ENCODE measurements at places on chromosomes 4 and X.

- DNase-seq: no peak
These were observed 72.1 kb downstream of the GPR82 start for GRCh38 chrX:41796046-41796445.

- DNase-seq: no peak
These were observed 69.4 kb downstream of the EFHC2 start for GRCh38 chrX:44274096-44274495.

DNA sequence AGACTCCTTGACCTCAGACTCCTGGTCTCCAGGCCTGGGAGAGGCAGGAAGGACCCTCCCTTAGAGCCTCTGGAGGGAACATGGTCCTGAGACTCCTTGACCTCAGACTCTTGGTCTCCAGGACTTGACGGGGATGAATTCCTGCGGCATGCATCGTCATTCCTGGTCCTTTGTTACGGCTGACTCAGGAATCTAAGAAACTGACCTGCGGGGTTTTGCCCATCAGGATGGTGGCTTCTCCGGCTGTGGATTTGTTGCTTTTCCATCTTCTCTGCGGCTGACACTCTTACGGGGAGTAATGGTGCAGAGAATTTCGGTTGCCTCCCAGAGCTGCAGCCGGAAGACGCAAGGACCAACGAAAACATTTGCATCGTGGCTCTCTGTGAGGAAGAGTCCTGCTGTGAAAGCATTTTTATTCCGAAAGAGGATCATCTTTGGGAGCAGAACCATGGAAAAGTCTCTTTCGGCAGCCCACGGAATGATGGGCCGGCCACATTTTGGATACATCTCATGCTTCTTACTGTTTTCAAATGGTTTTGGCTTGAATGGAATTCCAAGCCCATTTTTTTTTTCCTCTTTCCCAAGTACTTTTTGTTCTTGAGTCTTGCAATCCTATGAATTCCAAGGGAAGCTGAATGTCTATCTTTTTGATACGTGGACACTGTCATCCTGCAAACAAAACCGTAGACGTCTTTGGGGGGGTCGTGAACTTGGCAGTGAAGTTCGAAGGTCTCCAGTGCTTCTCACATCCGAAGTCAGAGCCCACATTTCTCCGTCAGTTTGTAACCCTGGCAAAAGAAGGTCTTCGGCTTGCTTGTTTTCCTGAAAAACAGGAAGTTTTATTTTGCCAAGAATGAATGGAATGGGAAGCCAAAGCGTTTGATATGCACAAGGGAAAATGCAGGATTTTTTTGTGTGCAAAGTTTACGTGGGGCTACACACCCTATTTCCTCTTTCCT is 36.5 kb downstream of the SHOX start:
- no peak for DNase-seq

- DNase-seq: no peak
These were observed 28.5 kb upstream of the COX18 start for GRCh38 chr4:73098016-73098415.

GRCh38 chr4:144350706-144351105 is 210.2 kb upstream of the GYPA start:
- DNase-seq: no peak

DNA sequence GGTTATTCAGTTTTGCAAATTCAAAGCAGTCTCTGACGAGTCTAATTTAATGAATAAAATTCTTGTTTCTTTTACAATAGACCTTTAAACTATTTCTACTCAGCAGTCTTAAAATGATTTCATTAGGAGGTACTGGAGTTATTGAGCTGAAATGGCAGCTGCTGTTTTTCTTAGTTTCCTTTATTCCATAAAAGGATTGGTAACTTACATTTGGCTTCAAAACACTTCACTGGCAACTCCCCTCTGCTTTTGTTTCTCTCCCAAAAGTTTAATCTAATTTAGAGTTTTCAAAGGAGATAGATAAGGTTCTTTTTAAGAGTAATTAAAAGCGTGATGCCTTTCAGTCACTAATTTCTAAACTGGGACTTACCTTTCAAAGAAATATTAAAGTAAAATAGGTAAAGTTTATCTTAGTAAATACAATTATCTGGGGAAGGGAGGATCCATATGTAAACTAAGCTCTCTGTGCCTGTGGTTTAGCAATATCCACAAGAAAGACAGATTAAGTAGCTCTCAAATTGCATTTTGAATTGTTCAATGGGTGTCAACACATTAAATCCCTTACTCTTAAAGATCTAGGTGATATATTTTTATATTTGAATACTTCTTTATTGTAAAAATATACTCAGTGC is 17.1 kb upstream of the PCDH10 start:
- DNase-seq: no peak

GRCh38 chrX:72042852-72043248 is 88.9 kb downstream of the RTL5 start:
- no peak for DNase-seq

DNA sequence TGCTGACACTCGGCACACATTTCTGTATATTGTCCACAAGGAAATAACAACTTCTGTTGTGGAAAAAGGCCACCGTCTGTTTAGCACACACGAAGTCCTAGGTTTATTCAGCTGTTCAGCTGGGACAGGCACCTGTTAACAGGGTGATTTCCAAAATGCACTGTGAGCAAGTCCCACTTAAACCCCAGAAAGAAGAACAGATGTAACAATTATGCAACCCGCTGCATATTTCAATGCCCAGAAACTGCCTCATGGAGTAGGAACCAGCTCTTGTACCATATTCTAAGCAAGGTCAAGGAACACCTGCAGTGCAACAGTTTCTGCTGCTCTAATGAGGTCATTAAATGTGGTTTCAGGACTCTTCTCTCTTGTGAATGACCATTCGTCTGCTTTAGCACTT is 77.1 kb downstream of the GEMIN8 start:
- no peak for DNase-seq

DNA sequence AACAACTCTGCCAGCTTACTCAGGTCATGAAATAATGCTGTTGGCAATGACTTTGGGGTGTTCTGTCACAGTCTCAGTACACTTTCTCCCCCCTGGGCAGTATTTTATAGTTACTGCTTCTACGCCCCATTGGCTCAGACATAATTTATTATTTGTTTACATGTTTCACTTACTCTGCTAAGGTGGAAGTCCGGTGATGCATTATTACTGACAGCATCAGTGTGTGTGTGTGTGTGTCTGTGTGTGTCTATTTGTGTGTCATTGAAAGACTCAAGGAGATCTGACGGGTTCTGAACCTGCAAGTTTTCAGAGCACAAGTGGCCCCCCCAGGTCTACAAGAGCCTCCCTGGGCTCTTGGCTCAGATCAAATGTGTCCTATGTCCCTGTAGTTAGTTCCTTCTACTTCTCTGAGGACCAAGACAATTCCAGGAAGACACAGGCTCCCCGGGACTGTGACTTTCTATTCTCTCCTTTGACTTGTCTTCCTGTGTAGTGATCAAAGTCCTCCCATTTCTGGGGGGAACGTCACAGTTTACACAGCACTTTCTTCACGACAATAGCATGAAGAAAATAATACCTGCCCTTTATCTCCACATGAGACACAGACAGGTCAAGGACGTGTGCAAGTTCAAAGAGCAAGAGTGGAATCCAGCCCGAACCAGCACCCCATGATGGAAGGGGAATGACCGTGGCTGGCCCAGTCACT is 283.7 kb upstream of the GATB start:
- DNase-seq: no peak

DNA sequence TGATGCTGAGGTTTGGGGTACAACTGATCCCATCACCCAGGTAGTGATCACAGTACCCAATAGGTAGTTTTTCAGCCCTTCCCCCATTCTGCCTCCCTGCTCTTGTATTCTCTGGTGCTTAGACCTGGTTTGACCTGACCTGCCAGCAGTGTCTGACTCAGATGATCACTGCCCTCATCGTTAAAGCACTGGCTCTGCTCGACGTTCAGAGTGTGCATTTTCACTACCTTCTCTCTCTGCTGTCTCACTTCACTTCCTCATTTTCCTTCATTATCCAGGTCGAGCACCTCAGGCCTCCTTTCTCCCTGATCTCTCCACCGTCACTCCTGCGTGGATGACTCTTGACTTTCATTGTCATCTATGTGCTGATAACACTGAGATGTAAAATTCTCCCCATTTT is 83.6 kb downstream of the PARM1 start:
- no peak for DNase-seq

GRCh38 chr4:154497889-154498288 is 6.3 kb upstream of the DCHS2 start:
- DNase-seq: no peak

DNA sequence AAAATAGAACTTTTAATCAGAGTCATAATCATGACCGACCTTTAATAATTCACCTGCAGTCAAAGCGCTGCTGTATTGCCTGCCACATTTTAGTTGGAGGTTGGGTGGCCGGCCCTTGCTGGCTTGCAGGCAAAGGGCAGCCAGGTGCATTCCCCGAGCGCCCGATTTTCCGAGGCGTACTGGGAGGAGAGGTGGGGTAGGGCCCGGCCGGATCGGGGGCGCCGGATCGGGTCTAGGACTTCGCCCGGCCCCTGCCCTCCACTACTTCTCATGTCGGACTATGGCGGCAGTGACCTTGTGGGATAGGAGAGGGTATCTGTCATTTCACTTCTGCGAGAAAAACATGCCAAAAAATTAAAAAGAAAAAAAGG is 2.5 kb upstream of the RS1 start:
- DNase-seq: peak; percentile 48

DNA sequence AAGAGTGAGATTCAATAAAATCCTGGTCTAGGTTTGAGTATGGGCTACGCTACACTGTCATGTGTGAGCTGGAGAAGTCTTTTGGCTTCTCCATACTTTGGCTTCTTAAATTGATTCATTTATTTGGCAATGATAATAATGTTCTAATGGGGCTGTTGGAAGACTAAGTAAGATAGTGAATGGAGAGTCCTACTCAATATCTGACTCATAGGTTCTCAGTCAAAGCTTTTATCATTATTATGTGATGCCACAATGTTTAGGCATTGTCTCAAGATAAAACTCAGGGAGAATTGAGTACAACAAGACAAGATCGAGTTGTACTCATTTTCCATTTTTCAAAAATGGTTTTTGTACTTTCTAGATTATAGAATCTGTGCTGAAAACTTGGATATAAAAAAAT is 92.5 kb upstream of the VEGFC start:
- DNase-seq: no peak

DNA sequence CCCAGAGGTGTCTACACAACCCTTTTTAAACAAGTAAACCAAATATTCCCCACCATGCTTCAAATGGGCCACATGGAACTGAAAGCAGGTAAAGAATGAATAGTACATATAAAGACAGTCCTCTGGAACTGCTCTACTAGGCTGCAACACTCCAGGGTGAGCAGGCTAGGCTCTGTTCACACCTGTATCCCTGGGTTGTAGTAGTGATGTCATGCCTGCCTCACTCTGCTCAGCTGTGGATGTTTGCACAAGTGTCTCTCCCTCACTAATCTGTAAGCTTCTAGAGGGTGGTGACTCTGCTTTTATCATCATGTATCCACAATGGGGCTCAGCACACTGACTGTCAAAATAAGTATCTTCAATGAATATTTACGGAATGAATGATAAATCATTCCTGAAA is 20.4 kb downstream of the LEF1 start:
- DNase-seq: no peak

DNA sequence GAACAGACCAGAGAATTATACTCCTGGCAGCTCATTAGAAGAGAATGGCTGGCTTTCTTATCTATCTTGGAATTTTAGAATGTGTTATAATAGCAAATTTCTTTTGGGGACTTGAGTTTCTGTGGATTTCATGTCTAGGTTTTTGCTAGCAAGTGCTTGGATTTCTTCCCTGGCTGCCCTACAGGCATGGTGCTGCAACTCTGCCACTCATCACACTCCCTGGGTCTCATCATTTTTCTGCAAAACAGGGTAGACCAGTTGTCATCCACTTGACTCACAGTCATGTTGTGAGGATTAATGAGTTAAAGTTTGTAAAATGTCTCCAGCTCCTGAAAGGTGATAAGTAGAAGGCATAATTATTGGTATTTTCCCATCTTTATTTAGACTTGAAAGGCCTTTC is 60.7 kb upstream of the LCORL start:
- DNase-seq: no peak

- no peak for DNase-seq
These were observed 32.0 kb upstream of the CD38 start for GRCh38 chr4:15746110-15746509.

DNA sequence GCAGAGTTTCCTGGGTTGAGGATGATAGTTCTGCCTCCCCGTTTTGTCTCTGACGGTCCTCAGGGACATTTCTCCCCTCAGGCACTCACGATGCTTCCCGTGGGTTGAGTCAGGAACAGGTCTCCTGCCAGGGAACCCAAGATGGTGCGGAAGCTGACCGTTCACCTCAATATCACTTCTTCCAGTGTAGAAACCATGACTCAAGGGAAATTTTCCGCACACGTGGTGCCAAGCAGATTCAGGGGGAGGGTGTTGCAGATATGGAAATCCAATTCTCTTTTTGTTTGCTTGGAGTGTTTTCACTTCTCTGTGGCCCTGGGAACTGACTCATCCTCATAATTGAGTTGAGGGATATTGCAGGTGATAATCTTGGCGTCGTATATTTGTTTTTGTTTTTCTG is 46.7 kb downstream of the CXorf49B start:
- DNase-seq: peak; percentile 23

- DNase-seq: no peak
These were observed 19.6 kb downstream of the VMA21 start for GRCh38 chrX:151416579-151416978.

GRCh38 chrX:4935401-4935800 is 1222.0 kb upstream of the PRKX start:
- no peak for DNase-seq

DNA sequence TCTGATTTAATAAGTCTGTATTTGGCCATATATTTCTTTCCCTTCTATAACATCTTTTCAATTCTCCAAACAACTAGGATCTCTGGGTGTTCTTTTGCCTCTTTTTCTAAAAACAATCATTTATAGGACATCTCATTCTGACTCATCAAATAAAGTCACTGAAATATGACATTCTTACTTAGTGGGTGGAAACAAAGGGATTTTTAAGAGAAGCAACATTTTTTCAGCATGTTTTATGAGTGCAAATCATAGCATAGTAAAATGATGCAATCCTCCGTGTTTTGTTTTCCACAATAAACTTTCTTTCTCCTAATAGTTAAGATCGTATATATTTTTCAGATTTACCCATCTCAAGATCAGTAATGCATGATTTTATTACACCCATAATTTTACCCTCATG is 179.8 kb downstream of the SPCS3 start:
- no peak for DNase-seq

GRCh38 chr4:52873191-52873590 is 11.1 kb downstream of the RASL11B start:
- peak; percentile 81 for DNase-seq

- no peak for DNase-seq
These were observed 214.6 kb downstream of the PALLD start for GRCh38 chr4:168711197-168712140.

GRCh38 chr4:118813561-118813960 is 22.4 kb downstream of the SEC24D start:
- DNase-seq: no peak

DNA sequence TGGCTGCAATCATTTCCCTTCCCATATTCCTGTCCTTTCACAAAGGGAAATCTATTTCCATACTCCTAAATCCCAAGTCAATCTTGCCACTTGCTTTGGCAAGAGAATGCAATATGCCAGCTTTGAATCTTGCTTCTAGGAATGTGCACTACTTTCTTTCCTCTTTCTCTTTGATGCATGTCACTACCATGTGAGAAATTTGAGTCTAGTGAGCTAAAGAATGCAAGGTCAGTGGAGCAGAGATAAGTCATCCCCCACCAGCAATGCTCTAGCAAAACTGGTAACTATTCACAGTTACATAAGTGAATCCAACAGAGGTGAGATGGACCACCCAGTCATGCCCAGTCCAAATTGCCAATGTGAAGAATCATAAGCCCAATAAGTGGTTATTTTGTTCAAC is 910.4 kb downstream of the RAB28 start:
- no peak for DNase-seq

GRCh38 chr4:20773144-20773997 is 73.1 kb downstream of the PACRGL start:
- peak; percentile 46 for DNase-seq
